ENCODE measurements at places on chromosomes 5 and 9.

DNA sequence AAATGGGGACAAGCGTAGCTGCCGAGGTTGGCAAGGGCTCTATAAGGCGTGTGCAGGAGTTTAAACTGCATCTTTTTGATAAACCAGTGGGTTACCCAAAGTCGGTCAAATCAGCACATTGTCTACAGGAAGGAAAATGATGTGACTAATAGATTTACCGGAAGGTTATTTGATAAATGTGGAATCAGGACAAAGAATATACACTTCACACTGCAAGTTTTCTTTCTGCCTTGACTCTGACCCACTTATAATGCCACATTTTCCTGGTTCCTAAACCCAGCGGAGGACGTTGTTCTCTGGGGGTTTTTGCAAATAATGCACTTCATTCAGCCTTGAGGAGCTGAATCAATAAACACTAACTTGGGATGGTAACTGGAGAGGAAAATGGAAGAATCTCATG, 76.8 kb downstream of the TTLL11 start:
- no peak overlapping the region for H3K4me3 ChIP-seq
- DNase-seq, result no peak
- H3K27me3 ChIP-seq, result no peaks in the 10 kb centered on the region

DNA sequence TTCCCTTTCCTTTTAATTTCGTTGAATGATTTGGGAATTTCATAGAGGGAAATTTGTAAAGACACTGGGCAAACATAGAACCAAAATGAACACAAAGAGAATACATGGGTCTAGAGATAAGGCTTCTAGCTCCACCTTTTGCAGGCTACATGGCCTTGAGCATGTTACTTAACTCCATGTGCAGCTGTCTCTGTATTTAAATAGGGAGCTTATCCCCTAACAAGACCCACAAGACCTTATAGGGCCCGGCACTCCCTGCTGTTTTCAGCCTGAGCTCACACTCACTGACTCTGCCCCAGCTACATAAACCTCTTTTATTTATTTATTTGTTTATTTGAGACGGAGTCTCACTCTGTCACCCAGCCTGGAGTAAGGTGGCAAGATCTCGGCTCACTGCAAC, 30.6 kb upstream of the TLE1 start:
- H3K4me1 ChIP-seq, result no peaks in the 10 kb centered on the region
- H3K27ac ChIP-seq, result no peak overlapping the region
- H3K27me3 ChIP-seq, result no peaks in the 10 kb centered on the region
- H3K4me3 ChIP-seq, result no peak overlapping the region

DNA sequence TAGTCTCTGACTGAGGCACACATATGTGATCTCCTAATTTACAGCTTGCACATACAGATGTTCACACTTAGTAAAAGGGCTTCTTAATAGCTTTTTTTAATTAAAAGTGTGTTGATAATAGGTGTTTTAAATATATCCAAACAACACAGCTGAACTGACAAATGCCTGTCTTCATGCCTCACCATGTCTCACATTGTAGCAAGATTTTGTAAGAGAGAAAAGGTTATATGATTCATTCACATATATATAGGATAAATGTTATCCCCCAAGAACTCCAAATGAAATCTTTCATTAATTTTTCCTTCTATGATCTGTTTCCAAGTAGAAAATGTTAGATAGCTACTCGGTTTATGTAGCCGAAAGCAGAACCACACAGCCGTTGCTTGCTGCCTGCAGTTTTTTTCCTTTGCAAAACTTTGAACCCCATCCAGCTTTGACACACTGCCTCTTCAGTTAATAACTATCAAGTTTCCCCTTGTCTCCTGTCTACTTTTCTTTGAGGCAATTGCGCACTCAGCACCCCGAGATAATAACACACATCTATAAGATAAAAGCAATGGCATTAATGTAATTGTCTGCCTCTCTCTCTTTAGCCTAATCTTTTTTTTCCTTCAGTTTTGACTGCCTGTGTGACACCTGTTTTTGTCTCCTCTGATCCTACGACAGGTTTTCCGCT, 299.2 kb downstream of the BNC2 start:
- H3K4me3 ChIP-seq, result no peak overlapping the region
- no peaks in the 10 kb centered on the region for H3K36me3 ChIP-seq
- no peak for DNase-seq
- no peak overlapping the region for H3K27ac ChIP-seq
- no peaks in the 10 kb centered on the region for H3K4me1 ChIP-seq
- H3K27me3 ChIP-seq, result peaks cover 2% of the 10 kb centered on the region

- no peaks in the 10 kb centered on the region for H3K36me3 ChIP-seq
- no peak overlapping the region for H3K27ac ChIP-seq
- peaks cover 37% of the 10 kb centered on the region for H3K4me1 ChIP-seq
- H3K4me3 ChIP-seq, result no peak overlapping the region
- no peaks in the 10 kb centered on the region for H3K27me3 ChIP-seq
These were observed 14.1 kb downstream of the B4GALT1 start for GRCh38 chr9:33153001-33153400.

- no peak for DNase-seq
- H3K36me3 ChIP-seq, result no peaks in the 10 kb centered on the region
- no peak overlapping the region for H3K4me3 ChIP-seq
These were observed 510.9 kb downstream of the ZNF608 start for GRCh38 chr5:124235576-124235975.

DNA sequence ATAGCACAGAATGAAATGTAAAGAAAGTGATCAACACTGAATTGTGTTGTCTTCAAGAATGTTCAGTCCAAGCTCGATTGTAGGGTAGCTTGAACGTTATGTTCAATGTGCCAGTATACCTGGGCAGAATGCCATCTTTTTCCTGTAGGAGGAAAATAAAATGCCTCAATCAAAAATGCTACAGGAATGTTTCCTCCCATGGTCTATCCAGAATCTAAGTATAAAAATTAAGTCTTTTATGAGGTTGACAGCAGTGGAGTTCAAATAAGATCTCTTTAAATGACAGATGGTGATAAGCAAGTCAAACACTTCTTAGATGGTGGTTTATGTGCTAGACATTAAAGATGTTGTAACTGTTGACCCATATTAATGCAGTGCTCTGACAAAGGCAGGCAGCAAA, 488.6 kb downstream of the CSNK1G3 start:
- H3K4me3 ChIP-seq, result no peak overlapping the region
- H3K27me3 ChIP-seq, result no peaks in the 10 kb centered on the region
- H3K4me1 ChIP-seq, result no peaks in the 10 kb centered on the region
- no peak for DNase-seq
- H3K36me3 ChIP-seq, result no peaks in the 10 kb centered on the region

- no peak overlapping the region for H3K27ac ChIP-seq
- peaks cover 4% of the 10 kb centered on the region for H3K4me1 ChIP-seq
- H3K27me3 ChIP-seq, result no peaks in the 10 kb centered on the region
- no peaks in the 10 kb centered on the region for H3K36me3 ChIP-seq
- DNase-seq, result no peak
- no peak overlapping the region for H3K4me3 ChIP-seq
These were observed 37.3 kb downstream of the SARDH start for GRCh38 chr9:133700819-133701320.

- H3K27ac ChIP-seq, result no peak overlapping the region
- no peak for DNase-seq
- H3K36me3 ChIP-seq, result no peaks in the 10 kb centered on the region
- no peak overlapping the region for H3K4me3 ChIP-seq
These were observed 1167.6 kb downstream of the CDH12 start for GRCh38 chr5:21685522-21685921.

DNA sequence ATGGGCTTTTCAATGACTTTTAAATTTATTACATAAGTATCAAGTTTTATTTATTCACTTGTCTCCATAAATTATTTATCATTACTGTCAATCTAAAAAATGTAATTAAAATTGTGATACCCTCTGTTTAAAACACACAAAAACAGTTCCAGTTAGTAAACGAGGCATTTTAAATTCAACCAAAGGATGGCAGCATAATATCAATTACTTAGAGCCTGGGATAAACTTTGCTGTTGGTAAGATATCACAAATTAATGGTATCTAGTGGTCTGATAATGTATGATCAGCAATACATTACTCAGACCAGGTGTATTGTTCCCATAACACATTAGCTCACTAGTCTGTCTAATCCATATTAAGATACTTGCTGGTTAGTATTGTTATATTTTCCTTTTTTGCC, 9.6 kb upstream of the IFNE start:
- no peak overlapping the region for H3K27ac ChIP-seq
- DNase-seq, result no peak
- no peak overlapping the region for H3K4me3 ChIP-seq
- no peaks in the 10 kb centered on the region for H3K4me1 ChIP-seq
- no peaks in the 10 kb centered on the region for H3K36me3 ChIP-seq

DNA sequence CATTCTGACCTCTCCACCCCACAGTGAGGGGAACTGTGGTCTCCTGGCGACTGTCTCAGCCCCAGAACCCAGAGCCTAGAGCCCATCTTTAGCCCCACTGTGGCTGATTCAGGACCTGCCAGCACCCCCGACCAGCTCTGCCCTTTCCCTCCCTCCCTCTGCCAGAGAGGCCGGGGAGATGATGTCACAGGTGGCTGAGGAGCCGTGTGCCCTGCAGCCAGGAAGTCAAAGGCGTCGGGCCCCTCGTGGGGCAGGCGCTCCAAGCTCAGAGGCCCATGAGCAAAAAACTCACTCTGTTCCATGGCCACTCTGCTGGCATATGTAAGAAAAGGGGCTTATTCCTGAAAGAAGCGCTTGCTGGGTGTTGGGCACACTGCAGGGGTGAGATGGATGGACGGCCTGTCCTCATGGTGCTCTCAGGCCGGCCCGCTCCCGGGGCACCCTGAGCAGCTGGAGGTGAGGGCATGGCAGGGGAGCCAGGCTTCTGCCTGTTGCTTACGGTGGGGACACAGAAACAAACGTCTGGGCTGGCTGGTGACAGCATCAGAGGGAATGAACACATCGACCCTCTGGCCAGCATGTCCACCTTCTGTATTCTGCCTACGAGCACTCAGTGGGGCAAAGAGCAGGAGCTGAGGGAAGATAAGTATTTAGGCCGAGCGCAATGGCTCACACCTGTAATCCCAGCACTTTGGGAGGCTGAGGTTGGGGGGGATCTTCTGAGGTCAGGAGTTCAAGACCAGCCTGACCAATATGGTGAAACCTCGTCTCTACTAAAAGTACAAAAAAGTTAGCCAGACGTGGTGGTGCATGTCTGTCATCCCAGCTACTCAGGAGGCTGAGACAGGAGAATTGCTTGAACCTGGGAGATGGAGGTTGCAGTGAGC, 41.1 kb downstream of the LAMC3 start:
- H3K27ac ChIP-seq, result no peak overlapping the region
- H3K4me1 ChIP-seq, result peaks cover 8% of the 10 kb centered on the region
- no peak overlapping the region for H3K4me3 ChIP-seq

GRCh38 chr9:72200452-72200851, 51.2 kb downstream of the GDA start:
- H3K4me3 ChIP-seq, result no peak overlapping the region
- no peak overlapping the region for H3K27ac ChIP-seq
- H3K27me3 ChIP-seq, result no peaks in the 10 kb centered on the region
- H3K4me1 ChIP-seq, result no peaks in the 10 kb centered on the region
- DNase-seq, result no peak
- H3K36me3 ChIP-seq, result no peaks in the 10 kb centered on the region

DNA sequence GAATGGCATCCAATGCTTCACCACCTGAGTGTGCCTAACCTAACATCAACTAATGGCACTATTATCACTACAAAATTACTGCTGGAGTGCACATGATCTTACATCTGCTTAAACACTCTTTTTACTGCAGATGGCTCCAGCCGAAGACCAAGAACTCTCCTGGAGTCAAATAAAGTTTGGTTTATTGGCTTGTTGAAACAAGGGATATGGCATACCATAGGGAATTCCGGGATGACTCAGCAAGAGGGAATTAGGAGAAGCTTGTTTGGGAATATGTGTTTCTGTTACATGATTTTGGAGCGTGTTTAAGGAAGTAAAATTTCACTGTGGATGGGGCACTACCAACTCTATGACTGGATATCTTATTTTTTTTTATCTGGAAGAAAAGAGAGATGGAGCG, 872.6 kb downstream of the DTWD2 start:
- H3K27ac ChIP-seq, result no peak overlapping the region
- H3K27me3 ChIP-seq, result no peaks in the 10 kb centered on the region
- H3K4me1 ChIP-seq, result no peaks in the 10 kb centered on the region
- DNase-seq, result no peak
- H3K36me3 ChIP-seq, result no peaks in the 10 kb centered on the region

- no peaks in the 10 kb centered on the region for H3K27me3 ChIP-seq
- no peaks in the 10 kb centered on the region for H3K4me1 ChIP-seq
- no peaks in the 10 kb centered on the region for H3K36me3 ChIP-seq
- H3K27ac ChIP-seq, result no peak overlapping the region
- peak; percentile 7 for DNase-seq
These were observed 59.8 kb downstream of the SH3RF2 start for GRCh38 chr5:145996135-145996534.

DNA sequence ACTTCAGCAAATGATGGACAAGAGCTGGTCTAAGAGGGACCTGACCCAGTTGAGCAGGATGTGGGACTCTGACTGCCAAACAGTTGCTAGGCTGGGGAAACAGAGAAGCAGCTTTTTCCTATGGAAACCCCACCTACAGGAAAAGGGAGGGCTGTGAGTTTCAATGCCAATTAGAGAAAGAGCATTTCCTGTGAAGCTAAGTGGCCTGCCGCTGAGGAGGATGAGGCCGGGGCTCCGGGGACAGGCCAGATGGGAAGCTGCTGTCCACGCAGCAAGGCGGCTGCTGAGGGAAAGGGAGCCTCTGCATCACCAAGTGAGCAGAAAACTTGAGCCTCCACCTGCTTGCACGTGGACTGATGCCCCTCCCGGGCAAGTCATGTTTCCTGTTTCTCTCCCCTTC, at the start of gene PCDH12:
Gene PCDH12 (minus strand): TSS at position 90 of the 400 bp plus-strand sequence. CDS start 351 bp downstream, outside the sequence.
- no peaks in the 10 kb centered on the region for H3K27me3 ChIP-seq
- peaks cover 14% of the 10 kb centered on the region for H3K4me1 ChIP-seq
- H3K27ac ChIP-seq, result no peak within 1 kb of the TSS
- H3K4me3 ChIP-seq, result no peak within 1 kb of the TSS

DNA sequence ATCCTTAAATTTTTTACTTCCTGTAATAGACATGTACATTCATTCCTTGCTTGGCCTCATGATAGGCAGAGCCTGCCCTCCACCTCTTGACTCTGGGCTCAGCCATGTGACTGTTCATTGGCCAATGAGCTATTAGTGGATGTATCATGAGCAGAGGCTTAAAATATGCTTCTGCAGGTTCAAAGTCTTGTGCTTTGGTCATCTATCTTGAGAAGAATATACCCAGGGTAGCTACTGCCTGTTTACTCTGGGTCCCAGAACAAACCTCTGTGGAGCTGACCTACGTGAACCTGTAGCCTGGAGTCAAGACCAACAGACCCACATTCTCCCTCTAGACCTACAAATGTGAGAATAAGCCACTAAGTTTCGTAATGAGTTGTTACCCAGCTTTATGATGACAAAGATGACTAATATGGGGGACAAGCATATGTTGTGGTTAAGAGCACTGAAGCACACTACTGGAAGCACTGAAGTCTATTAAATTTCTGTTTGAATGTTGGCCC, 244.4 kb downstream of the MAST4 start:
- H3K27ac ChIP-seq, result no peak overlapping the region
- DNase-seq, result peak; percentile 20
- H3K36me3 ChIP-seq, result no peaks in the 10 kb centered on the region
- H3K4me3 ChIP-seq, result no peak overlapping the region

- H3K36me3 ChIP-seq, result peaks cover 12% of the 10 kb centered on the region
- H3K4me3 ChIP-seq, result peak overlapping the region; percentile 92
- peak overlapping the region; percentile 86 for H3K27ac ChIP-seq
These were observed 482 bp downstream of the IARS1 start for GRCh38 chr9:92293075-92293354.
